Activated T-cell treated with anti-CD3 and anti-CD28 coated beads, Interleukin-2, amount 50 U/mL, for 24 hours (primary cell): ENCODE measurements at places on chromosomes 4 and X.

GRCh38 chrX:9708086-9708485 is 57.6 kb downstream of the GPR143 start:
- no peak for DNase-seq

- DNase-seq = no peak
Observed at GRCh38 chrX:14997271-14997670, 124.0 kb downstream of the MOSPD2 start.

DNA sequence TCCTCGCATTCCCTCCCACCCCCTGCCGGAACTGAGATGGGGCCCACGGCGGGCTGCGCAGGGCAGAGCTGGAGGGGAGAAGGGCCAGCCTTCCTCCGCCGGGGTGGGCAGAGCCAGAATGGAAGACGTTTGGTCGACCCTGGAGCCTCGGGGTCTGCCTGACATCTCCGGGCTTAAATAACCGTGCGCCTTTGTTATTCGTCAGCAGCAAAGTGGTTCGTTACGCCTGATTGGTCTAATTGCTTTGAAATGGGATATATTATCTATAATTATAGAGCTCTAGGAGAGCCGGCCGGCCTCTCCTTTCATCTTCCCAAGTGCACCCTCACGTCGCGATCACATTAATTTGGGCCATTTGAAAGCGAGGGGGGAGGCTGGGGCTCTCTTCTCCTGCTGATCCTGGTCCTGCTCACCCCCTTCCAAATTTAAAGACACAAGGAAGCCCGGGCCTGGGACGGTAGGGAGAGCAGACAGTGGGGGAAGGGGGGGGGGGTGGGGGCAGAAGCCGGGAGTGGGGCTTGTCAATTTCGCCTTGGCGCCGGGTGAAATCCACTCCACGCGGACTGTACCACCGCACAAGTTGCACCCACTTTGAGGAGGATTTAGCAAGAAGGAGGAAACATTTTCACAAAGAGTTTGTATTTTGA is 4.7 kb upstream of the MSX1 start:
- DNase-seq = no peak

DNA sequence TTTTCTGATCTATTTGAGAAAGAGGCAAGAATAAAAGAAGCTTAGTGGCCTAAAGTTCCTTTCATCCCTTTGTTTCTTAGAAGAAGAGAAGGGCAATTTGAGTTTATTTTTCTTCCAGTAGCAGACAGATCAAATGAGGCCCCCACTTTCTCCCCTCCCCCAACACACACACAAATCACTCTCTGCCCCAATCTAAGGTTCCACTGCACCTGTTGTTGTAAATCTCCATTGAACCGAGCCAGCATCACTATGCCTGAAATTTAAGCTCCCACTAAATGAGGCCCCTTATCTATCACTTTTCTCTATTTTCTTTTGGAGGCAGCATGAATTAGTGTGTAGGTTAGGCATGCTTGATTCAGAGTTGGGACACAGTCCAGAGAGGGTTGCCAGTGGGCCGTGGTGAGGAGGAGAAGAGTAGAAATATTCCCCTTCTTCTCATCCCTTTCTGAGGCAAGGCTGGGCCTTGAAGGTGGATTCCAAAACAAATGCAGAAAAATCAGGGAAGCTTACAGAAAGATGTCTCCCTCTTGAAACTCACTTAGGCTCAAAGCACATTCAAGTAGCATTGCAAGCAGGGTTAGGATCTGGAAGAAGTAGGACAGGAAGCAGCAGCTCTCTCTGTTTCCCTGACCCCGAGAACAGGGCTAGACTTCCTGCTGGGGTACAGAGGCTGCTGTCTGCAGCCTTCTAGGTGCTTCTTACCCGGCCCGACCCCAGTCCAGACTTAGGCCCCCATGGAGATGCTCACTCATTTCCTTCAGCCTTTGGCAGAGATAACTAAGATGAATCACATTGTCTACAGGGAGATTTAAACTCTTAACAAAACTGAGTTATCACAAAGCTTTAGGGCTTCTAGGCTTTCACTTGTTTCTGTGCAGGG is 70.7 kb downstream of the RASL11B start:
- DNase-seq = no peak

GRCh38 chr4:41158274-41158673 is 56.1 kb downstream of the APBB2 start:
- no peak for DNase-seq

- no peak for DNase-seq
Observed at GRCh38 chr4:10765386-10765785, 80.8 kb upstream of the CLNK start.

GRCh38 chr4:20176881-20177280 is 74.8 kb upstream of the SLIT2 start:
- DNase-seq = no peak

GRCh38 chrX:49269010-49269766 is 405 bp upstream of the PPP1R3F start:
- DNase-seq = peak; percentile 93

DNA sequence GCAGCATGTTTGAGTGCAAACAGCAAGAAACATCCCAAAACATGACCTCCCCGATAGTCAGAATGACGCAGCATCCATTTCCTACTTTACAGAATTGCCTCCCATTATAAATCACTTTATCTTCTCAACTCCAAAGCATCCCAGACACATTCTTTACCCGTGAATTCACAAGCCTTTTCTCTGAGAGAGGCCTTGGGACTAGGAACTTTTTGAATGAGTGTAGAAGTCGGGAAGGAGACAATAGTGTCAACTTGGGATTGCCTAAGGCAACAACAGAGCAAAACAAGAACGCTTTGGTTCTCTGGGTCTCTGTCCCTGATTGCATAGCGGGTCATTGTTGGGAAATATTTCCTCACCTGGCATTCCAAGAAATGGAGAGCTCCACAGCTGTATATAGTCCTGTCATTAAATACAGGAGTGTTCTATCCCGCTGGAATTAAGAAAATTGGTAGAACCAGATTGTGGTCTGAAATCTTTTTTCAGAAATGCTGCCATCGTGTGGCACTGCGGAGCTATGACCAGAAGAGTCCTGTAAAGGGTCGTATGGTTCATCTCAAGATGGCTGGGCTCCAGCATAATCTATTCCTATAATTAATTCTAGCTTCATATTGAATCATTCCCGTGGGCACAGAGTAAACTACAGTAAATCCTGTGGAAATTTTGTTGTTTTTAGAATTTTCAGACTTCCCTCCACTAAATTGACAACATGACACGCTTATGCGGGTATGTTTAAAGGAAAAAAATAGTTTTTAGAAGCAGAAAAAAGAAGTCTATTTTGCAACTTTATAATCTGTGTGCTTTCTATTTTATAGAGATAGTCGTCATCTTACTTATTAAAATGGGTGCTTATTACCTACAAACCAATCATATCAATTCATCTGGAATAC is 2.0 kb upstream of the SPP1 start:
- no peak for DNase-seq

DNA sequence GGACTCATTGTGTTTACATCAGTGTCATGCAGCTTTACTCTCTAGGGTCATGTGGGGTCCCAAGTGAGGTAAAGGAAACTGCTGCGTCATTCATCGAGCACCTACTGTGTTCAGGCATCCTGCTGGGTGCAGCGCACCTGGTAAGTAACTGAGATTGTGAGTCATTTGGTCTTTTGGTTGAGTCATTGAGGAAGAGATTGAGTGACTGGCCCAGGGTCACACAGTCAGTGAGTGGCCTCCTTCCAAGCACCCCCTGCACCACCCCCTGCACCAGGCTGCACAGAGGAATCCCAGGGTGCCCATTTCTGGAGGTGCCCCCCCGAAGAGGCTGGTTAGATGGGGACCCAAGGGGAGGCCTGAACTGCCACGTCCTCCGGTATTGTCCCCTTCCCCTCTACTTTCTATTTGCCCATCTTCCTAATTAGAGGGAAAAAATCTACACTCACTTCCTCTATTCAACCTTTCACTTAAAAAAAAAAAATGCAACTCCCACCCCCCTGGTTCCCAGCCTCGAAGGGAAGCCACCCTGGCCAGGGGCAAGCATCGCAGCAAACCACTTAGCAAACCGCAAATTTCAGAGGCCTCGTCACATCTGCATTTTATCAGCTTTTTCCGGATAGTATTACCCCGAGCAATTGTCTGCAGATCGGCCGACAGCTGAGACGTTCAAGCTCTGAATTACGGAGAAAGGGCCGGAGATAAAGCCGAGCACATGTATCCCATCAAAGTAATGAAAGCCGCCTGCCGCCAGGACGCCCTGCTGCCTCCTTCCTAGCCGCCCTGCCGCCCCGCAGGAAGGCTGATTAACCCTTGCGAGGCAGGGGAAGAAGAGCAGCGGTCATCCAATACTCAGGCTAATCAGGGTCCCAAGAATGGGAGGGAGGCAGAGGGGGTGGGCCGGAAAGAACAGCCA is 96.3 kb upstream of the MSX1 start:
- peak; percentile 41 for DNase-seq

DNA sequence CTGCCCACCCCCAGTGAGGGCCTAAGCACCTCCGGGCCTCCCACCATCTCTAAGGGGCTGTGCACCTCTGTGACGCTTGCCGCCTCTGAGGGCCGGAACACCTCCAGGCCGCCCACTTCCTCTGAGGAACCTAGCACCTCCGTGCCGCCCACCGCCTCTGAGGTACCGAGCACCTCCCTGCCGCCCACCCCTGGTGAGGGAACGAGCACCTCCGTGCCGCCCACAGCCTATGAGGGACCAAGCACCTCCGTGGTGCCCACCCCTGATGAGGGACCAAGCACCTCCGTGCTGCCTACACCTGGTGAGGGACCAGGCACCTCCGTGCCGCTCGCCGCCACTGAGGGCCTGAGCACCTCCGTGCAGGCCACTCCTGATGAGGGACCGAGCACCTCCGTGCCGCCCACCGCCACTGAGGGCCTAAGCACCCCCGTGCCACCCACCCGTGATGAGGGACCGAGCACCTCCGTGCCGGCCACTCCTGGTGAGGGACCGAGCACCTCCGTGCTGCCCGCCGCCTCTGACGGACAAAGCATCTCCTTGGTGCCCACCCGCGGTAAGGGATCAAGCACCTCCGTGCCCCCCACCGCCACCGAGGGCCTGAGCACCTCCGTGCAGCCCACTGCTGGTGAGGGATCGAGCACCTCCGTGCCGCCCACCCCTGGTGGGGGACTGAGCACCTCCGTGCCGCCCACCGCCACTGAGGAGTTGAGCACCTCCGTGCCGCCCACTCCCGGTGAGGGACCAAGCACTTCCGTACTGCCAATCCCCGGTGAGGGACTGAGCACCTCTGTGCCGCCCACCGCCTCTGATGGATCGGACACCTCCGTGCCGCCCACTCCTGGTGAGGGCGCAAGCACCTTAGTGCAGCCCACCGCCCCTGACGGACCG is 977 bp downstream of the MAGEE1 start:
- peak; percentile 59 for DNase-seq

- DNase-seq = no peak
Observed at GRCh38 chr4:147808447-147808846, 76.6 kb downstream of the ARHGAP10 start.

GRCh38 chr4:7747062-7747385 is 192.6 kb downstream of the AFAP1 start:
- DNase-seq = no peak

- DNase-seq = no peak
Observed at GRCh38 chrX:103378990-103379389, 2.7 kb downstream of the BEX3 start.

- peak; percentile 50 for DNase-seq
Observed at GRCh38 chrX:39766085-39766726, 331.6 kb downstream of the BCOR start.

GRCh38 chr4:79050541-79050880 is 111.3 kb upstream of the PAQR3 start:
- DNase-seq = no peak

DNA sequence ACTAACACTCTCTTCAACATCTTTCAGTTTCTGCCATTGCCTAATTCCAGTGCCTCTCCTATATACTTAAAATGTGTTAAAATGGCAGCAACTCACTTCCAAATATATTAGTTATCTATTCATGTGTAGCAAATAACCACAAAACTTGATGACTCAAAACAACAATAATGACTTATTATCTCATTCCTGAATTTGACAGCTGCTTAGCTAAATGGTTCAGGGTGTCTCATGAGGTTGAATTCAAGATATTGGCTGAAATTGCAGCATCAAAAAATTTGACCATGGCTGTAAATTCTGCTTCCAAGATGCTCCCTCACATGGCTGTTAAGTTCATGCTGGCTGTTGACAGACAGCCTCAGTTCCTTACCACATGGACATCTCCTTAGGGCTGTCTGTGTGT is 25.3 kb downstream of the PITX2 start:
- no peak for DNase-seq

DNA sequence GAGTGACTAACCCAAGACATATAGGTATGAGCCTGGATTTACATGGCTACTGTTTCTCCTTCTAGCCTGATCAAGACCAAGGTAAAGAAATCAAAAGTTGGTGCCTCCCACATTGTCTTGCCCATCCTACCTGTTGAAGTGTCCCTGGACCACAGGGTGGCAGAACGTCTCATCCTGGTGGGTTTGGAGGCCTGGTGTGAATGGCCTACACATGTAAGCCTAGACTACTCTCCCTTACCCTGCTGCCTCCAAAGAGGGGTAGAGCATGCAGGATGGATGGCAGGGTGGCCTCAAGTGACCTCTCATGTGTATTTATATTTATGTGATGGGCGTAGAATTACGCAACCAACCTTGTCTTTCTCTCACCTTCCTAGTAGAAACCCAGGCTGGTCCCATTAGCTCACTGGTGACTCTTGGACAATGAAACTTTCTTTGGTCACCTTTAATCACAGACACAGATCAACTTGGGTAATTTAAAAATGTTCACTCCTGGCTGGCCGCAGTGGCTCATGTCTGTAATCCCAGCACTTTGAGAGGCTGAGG is 73.3 kb upstream of the SOD3 start:
- no peak for DNase-seq

GRCh38 chr4:159416996-159417395 is 314.1 kb downstream of the RAPGEF2 start:
- no peak for DNase-seq

DNA sequence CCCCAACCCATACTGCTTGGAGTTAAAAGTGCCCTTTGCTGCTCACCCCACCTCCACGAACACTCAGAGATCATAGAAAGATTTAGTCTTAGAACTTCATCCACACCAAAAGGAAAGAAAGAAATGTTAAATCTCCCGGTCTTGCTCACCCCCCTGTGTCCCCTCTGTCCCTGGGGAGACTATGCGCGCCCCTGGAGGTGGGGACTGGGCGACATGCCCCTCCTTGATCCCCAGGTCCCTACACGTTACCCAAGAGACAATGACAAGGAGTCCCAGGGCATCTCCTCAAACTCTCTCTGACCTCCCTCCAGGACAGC is 620 bp downstream of the ITM2A start:
- DNase-seq = no peak

DNA sequence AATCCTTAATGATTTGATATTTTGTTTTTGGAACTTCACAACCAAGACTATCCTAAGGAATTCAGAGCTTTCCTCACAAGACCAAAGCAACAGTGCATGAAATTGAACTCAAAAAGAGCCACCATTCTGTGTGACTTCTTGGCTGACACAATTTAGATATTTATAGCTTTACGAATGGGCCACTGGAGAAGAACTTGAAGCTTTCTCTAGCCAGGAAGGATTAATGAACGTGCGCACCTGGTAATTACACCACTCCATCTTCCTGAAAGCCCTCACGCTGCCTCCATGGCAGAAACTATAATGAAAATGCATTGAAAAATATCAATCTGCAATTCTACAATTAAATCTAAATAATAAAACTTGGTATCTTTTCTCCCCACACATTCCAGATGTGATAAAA is 1057.8 kb downstream of the DMD start:
- DNase-seq = no peak
